ENCODE measurements at places on chromosomes 13 and 19.

- DNase-seq = no peak
Measured at GRCh38 chr19:5652261-5652660, 28.1 kb downstream of the MICOS13 start.

DNA sequence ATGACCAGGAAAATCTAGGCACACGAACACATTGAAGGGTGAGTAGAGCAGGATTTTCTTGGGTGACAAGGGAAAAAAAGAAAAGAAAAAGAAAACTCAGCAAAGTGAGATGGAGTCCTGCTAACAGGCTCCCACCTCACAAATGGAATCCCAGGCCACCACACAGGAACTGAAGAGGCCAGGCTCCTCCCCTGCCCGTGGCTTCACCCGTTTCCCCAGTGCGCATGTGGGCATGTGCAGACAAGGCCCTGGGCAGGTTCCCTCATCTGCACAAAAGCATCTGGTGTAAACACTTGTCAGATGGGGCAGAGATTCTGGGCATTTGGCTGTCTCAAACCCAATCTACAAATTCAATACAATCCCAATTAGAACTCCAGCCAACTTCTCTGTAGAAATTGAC lies 24.5 kb downstream of the CFAP97D2 start:
- no peak for DNase-seq

DNA sequence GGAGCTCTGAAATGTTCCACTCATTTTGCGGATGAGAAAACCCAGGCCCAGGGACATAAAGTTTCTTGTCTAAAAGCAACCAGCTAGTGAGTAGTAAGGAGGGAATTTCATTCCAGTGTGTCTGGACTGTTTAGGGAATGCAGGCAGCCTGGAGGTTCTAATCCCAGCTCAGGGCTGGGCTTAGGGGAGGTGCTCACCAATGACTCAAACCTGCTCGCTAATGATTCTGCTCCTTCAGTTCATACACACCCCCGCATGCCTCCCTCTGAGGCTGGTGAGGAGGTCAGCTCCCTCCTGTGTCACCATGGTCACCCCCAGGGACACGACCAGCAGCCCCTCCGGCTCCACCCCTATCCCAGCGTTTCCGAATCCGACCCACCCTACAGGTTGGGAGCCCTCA lies 34.6 kb downstream of the CYP4F2 start:
- DNase-seq = no peak

DNA sequence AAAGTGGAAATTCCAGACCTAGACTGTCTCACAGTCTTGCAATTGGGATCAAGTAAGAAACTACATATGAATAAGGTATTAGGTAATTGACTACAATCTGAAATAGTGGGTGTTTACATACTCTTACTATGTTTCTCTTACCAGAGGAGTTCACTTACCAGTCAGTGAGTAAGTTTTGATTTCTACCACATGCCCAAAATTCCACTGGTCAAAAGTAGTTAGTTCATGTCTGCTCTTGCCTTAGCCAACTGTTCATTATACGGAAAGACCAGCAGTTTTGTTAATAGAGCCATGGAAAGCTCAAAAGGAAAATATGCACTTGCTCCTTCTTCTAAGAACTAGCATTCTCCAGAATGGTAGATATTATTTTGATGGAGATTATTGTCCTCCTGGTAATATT lies 490.8 kb downstream of the RFC3 start:
- no peak for DNase-seq

DNA sequence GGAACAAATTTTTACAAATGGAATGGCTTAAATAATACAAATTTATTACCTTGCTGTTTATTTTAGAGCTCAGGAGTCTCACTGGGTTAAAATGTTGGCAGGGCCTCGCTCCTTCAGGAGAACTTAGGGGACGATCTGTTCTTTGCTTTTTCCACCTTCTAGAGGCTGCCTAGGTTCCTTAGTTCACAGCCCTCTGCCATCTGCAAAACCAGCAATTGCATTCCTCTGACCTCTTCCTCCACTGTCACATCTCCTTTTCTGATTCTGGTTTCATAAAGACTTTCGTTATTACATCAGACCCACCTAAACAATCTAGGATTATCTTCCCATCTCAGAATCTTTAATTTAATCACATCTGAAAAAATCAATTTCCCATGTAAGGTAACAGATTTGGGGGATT lies 249.6 kb upstream of the SPRY2 start:
- DNase-seq = no peak

GRCh38 chr13:111278258-111278657 lies 42.2 kb upstream of the TEX29 start:
- DNase-seq = no peak

DNA sequence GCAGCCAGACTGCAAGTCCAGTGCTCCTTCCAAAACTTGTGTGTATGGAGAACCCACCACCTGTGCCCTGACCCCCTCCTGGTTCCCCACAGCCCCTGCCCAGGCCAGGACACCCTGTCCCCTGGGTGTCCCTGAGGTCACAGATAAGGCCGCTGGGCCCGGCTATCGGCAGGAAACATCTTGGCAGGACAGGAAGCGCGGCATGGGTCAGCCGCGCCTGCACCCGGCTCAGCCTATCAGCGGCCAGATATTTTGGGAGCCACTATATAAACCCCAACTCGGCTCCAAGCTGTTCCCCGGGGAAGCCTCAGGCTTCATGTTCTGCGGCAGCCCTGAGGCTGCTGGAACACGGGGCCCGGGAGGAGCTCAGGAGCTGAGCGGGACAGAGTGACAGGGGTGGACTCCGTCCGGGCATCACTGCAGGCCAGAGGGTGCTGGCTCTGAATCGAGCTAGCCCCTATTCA lies 60.8 kb downstream of the AP1M1 start:
- DNase-seq = no peak
